ENCODE measurements at places on chromosomes 12 and 14. TPM values are rescaled to one million over a fixed set of nuclear protein-coding genes. Genes with fewer than 3 reads are reported as not detected.

LMO3 gene
- total RNA-seq, result 20.2 TPM

NFATC4 gene
- total RNA-seq, result 58.9 TPM

TAS2R42 gene
- total RNA-seq, result not detected

IL26 gene
- not detected for total RNA-seq

PTPRO gene
- total RNA-seq, result 0.11 TPM

REP15 gene
- not detected for total RNA-seq

PCED1B gene
- 1.5 TPM for total RNA-seq

P2RX4 gene
- 4.3 TPM for total RNA-seq

- no peak overlapping the region for H3K27ac ChIP-seq
- no peaks in the 10 kb centered on the region for H3K27me3 ChIP-seq
- H3K4me3 ChIP-seq, result no peak overlapping the region
- DNase-seq, result no peak
Measured at GRCh38 chr12:32440120-32440865, 40.9 kb downstream of the FGD4 start.

DNA sequence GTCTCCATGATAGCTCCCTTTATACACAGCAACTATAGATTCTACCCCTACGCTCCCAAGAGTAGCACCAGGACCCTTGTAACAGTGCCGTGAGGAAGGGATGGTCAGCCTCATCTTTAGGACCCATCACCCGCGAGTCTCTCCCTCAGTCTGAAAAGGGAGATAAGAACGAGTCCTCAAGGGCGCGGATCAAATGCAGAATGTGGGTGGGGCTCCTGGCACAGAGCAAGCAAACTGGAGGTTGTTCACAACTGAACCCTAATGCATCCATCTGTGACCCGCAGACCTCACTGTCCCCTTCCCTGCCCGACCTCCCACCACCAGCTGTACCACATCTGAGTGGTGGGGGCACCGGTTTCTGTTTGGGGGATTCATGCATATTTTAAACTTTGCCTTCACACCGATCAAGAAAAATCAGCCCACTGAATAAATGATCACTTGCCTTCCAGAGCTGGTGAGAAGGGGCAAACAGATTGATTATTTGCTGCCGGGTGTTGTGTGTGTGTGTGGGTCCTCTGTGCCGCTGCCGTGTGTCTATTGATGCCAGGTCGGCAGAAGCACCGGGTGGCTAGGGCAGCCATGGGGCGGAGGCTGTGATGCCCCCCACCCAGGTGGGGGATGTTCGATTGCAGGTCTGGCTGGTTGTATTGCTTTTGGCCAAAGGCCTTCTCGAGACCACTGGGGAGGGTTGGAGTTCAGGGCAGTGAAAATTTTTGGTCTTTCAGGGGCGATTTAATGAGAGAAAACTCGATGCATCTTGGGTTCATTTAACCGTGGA is 35.7 kb upstream of the BEGAIN start:
- no peaks in the 10 kb centered on the region for H3K27me3 ChIP-seq
- H3K4me3 ChIP-seq, result no peak overlapping the region
- no peak for DNase-seq
- H3K36me3 ChIP-seq, result no peaks in the 10 kb centered on the region
- no peaks in the 10 kb centered on the region for H3K4me1 ChIP-seq

GRCh38 chr12:91404441-91404840 is 221.8 kb upstream of the DCN start:
- H3K27ac ChIP-seq, result no peak overlapping the region
- H3K36me3 ChIP-seq, result no peaks in the 10 kb centered on the region
- H3K27me3 ChIP-seq, result no peaks in the 10 kb centered on the region

DNA sequence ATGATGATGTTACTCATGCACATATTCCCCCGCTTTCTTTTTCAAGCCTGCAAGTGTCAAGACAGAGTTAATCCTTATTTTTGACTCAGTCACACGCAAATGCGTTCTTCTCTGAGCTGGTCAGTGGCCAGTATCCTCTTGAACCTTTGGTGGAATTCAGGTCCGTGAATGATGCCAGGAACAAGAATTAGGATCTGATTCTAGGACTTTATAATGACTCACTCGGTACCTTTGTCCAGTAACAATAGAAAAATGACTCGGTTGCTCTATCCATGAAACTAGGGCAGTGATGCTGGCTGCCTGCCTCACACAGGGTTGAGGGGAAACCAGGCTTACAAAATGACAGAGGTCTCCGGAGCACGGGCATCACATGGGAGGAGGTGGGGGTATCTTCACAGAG is 185.8 kb upstream of the NUDT4 start:
- peak; percentile 86 for DNase-seq
- H3K36me3 ChIP-seq, result no peaks in the 10 kb centered on the region
- no peaks in the 10 kb centered on the region for H3K27me3 ChIP-seq
- H3K27ac ChIP-seq, result peak overlapping the region; percentile 71
- H3K4me1 ChIP-seq, result no peaks in the 10 kb centered on the region

DNA sequence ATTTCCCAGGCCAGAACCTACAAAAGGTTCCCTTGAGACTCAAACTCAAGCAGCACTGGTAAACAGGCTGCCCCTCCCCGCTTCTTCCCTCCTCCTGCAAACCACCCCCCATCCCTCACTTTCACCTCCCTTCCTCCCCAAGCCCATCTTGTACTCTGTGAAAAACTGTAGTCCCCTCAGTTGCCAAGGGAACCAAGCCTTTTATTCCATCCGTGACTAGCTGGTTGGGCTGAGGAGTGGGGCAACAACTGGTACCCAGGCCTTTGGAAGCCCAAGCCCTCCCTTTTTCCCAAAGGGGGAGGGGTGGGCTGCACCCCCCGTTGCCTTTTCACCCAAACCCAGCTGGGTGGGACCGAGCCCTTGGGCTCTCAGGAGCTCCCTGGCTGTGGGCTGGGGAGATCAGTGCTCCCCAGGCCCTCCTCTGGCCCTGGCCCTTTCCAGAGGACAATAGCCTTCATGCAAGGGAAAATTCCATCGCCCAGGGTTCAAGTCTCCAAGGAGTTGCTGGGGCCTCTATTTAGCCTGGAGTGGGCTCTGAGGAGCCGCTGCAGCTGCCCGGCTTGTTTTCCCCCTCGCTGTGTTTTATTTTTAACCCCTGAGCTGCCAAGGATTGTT is 61.9 kb downstream of the ZFP36L1 start:
- H3K4me3 ChIP-seq, result no peak overlapping the region
- H3K27me3 ChIP-seq, result no peaks in the 10 kb centered on the region
- no peak for DNase-seq
- H3K27ac ChIP-seq, result no peak overlapping the region

GRCh38 chr12:106863189-106863588 is 88.7 kb downstream of the RIC8B start:
- no peak for DNase-seq
- H3K36me3 ChIP-seq, result peaks cover 10% of the 10 kb centered on the region
- no peak overlapping the region for H3K27ac ChIP-seq
- H3K4me3 ChIP-seq, result no peak overlapping the region

GRCh38 chr12:114123108-114123507 is 157.0 kb upstream of the RBM19 start:
- DNase-seq, result no peak
- H3K4me1 ChIP-seq, result no peaks in the 10 kb centered on the region
- no peaks in the 10 kb centered on the region for H3K27me3 ChIP-seq

- no peaks in the 10 kb centered on the region for H3K4me1 ChIP-seq
Measured at GRCh38 chr12:20383612-20384011, 15.3 kb downstream of the PDE3A start.

- no peaks in the 10 kb centered on the region for H3K36me3 ChIP-seq
- no peak for DNase-seq
- H3K27me3 ChIP-seq, result no peaks in the 10 kb centered on the region
- no peak overlapping the region for H3K4me3 ChIP-seq
Measured at GRCh38 chr14:24279301-24280186, 8.1 kb upstream of the RABGGTA start.

- DNase-seq, result no peak
- H3K4me1 ChIP-seq, result no peaks in the 10 kb centered on the region
- no peaks in the 10 kb centered on the region for H3K27me3 ChIP-seq
Measured at GRCh38 chr12:101599771-101600484, 5.2 kb downstream of the MYBPC1 start.

DNA sequence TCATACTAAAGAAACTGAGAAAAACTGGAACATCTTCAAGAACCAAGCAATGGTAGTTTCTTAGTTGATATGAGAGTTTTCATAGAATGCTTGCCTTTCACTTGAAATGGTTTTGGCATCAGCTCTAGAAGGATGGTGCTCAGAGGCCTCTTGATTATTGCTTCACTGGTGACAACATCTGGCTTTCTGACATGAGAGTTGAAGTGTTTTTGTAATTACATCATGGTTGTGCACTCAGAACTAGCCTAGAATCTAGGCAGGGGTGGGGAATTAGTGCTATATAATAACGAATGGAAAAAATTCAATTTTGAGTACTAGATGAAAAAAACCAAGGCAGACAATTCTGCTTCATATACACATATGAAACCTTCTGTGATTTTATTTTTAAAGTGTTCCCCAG is 172.8 kb upstream of the LMNTD1 start:
- DNase-seq, result no peak
- no peak overlapping the region for H3K27ac ChIP-seq
- H3K36me3 ChIP-seq, result no peaks in the 10 kb centered on the region
- no peaks in the 10 kb centered on the region for H3K27me3 ChIP-seq
- no peaks in the 10 kb centered on the region for H3K4me1 ChIP-seq
- no peak overlapping the region for H3K4me3 ChIP-seq

DNA sequence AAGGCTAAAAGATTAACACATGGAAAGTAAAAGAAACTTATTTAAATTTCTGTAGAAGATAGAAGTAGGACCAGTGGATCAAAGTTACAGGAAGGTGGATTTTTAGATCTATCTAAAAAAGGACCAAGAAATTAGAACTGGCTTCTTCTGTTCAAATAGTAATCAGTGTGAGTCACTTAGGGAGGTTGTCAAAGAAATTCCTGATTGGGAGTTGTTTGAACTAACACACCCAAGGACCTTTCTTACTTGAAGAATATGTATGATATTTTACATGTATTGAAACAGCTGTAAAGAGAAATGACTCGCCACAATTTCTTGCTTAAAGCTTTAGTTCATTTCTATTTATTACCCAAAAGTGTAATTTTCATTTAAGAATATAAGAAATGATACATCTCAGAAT is 256.9 kb downstream of the RAD51B start:
- no peaks in the 10 kb centered on the region for H3K27me3 ChIP-seq
- no peak overlapping the region for H3K4me3 ChIP-seq
- H3K36me3 ChIP-seq, result no peaks in the 10 kb centered on the region
- no peaks in the 10 kb centered on the region for H3K4me1 ChIP-seq
- DNase-seq, result no peak

GRCh38 chr12:98504368-98504617 is 11.1 kb upstream of the TMPO start:
- H3K27me3 ChIP-seq, result no peaks in the 10 kb centered on the region
- peaks cover 2% of the 10 kb centered on the region for H3K4me1 ChIP-seq
- H3K36me3 ChIP-seq, result no peaks in the 10 kb centered on the region
- peak overlapping the region; percentile 51 for H3K4me3 ChIP-seq
- H3K27ac ChIP-seq, result peak overlapping the region; percentile 95
- DNase-seq, result no peak

- H3K36me3 ChIP-seq, result peaks cover 33% of the 10 kb centered on the region
- no peak for DNase-seq
- H3K4me1 ChIP-seq, result peaks cover 48% of the 10 kb centered on the region
- H3K27me3 ChIP-seq, result no peaks in the 10 kb centered on the region
- peak overlapping the region; percentile 95 for H3K27ac ChIP-seq
Measured at GRCh38 chr14:104753528-104754212, 723 bp downstream of the SIVA1 start.

- no peak overlapping the region for H3K4me3 ChIP-seq
- no peaks in the 10 kb centered on the region for H3K27me3 ChIP-seq
- peaks cover 10% of the 10 kb centered on the region for H3K36me3 ChIP-seq
- peak overlapping the region; percentile 95 for H3K27ac ChIP-seq
- H3K4me1 ChIP-seq, result peaks cover 2% of the 10 kb centered on the region
- no peak for DNase-seq
Measured at GRCh38 chr12:118374909-118375308, 1.4 kb upstream of the SUDS3 start.

DNA sequence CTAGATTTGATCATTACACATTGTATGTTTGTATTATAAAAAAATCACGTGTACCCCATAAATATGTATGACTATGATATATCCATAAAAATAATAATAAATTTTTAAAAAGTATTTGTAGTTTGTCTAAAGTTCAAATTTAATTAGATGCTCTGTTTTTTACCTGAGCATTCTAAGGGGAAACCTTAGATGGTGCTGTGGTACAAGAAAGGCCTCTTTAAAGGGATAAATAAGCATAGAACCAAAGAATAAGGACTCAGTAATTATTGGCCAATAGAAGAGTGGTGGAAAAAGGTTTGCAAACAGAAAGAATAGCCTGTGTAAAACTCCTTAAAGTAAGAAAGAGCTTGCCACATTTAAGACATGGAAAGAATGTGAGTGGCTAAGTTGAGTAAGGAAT is 580.1 kb upstream of the SEL1L start:
- no peaks in the 10 kb centered on the region for H3K36me3 ChIP-seq
- H3K27ac ChIP-seq, result no peak overlapping the region
- H3K4me1 ChIP-seq, result no peaks in the 10 kb centered on the region
- no peak overlapping the region for H3K4me3 ChIP-seq

DNA sequence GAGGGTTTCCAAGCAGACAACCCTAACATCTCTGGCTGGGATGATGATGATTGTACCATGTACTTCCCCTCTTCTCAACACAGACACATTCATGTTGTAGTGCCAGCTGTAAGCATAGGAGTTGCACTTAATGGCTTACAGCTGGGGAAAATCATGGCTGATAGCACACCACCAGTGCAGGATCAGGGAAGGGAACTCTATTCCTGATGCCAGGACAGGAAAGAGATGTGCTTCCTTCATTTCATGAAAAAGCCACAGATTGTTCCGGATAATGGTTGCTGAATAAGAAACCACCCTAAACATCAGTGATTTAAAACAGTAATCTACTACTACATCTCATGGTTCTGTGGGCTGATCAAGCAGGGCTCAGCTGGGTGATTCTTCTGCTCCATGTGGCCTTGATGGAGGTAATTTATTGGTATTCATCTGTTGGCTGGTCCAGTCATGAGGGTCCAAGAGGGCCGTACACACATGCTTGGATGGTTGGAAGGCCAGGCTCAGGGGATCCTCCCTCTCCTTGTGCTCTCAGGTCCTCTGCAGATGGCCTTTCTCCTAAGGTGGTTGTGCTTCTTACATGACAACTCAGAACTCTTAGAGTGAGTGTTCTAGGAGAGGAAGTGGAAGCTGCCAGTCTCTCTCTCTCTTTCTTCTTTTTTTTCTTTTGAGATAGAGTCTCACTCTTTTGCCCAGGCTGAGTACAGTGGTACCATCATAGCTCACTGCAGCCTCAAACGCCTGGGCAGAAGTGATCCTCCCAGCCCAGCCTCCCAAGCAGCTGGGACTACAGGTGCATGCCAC is 16.5 kb downstream of the TRAF3 start:
- H3K4me1 ChIP-seq, result no peaks in the 10 kb centered on the region
- no peak overlapping the region for H3K4me3 ChIP-seq
- H3K27ac ChIP-seq, result no peak overlapping the region
- no peaks in the 10 kb centered on the region for H3K27me3 ChIP-seq
- H3K36me3 ChIP-seq, result no peaks in the 10 kb centered on the region
- peak; percentile 28 for DNase-seq
